ENCODE measurements at places on chromosomes 3 and 15.

GRCh38 chr15:65184868-65185717, at the start of gene CLPX:
CLPX (minus strand) TSS chr15:65185342; CDS start chr15:65185153, 189 bp downstream.
- peak; percentile 62 for DNase-seq

DNA sequence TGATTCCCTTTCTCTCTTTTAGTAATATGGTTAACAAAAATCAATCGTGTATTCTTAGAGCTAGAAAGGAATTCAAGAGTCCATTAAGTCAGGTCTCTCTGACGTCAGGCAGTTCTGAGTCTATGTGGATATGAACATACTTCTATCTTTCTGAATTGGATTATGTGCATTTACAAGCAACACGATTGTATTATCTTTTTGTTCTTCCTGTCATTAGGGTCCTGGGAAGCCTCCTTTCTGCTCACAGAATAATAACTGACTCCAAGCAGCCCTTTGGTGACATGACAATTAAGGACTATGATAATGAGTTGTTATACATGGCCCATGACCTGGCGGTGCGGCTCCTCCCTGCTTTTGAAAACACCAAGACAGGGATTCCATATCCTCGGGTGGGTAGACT, 14.0 kb downstream of the EDEM1 start:
- DNase-seq, result no peak

DNA sequence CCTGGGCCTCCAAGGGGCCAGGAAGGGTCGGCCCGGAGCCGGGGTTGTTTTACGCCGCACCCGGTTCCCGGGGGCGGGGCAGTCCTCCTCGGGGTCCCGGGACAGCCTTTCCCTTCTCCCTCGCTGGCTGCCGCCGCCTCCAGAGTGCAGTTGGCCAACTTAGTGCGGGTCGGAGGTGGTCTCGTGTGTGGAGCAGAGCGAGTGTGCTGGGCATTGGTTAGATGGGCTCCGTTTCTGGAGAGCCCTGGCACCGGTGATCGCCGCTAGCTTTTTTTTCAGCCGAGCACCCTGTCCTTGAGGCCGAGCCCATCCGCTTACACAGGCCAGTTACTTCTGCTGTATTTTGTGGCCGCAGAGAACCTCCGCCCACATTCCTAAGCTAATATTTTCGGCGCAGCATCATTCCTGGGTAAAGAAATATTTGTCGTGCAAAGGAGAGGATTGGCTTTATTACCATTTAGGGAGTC, 585 bp downstream of the KIF23 start:
- DNase-seq, result no peak

DNA sequence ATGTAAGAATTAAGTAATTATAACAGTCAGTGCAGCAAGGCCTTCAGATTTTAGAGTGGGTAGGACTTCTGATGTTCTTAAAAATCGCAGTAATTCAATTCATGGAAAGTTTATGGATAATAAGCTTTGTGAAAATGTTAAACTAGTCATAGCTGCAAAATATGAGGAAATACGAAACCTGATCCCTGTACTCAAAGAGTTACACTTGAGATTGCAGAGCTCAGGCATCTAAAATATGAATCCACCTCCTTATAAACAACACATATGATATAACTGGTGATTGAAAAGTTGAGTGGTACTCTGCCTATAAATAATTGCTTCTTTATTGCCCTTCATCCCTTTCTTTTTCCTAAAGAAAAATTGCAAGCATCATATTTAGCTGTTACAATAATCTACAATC, 473.3 kb downstream of the OTOL1 start:
- no peak for DNase-seq

- no peak for DNase-seq
Observed at GRCh38 chr15:75164625-75165350, 36.9 kb upstream of the C15orf39 start.

DNA sequence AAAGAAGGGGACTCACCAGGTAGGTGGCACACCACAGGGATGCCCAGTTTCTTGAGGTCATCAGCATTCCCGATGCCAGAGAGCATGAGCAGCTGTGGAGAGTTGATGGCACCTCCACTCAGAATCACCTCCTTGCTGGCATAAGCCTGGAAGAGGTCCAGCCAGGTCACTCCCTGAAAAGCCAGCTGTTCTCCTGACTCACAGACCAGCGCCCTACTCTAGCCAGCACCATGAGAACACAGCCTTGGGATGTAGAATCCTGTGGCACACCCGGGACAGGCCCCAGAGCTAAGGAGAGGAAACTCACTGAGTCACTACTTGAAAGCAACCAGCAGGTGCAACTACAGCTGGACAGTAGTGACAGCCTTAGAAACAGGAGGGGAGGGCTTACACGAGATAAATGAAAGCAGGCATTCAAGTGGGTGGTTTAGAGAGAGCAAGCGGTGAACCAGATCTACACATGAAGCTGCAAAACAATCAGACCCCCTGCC, 24.5 kb downstream of the CHDH start:
- DNase-seq, result no peak

- DNase-seq, result no peak
Observed at GRCh38 chr15:79031821-79032220, 58.8 kb downstream of the RASGRF1 start.

DNA sequence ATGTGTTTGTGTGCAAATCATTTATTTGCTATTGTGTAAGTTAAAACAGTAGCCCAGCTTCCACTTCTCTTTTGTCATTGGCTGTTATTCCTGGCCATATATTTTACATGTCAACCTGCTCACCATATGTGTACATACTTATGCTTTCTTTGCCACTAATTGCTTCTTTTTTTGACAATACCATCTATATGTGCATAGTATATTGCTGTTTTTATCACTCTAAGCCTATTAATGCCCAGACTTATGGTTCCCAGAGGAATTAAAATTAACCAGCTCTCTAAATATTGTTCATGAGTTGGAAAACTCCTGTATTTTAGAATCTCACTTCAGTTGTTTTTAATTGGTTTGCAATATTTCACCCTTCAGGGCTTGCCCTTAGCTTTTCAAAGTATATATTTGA, 428.9 kb downstream of the MECOM start:
- DNase-seq, result no peak

DNA sequence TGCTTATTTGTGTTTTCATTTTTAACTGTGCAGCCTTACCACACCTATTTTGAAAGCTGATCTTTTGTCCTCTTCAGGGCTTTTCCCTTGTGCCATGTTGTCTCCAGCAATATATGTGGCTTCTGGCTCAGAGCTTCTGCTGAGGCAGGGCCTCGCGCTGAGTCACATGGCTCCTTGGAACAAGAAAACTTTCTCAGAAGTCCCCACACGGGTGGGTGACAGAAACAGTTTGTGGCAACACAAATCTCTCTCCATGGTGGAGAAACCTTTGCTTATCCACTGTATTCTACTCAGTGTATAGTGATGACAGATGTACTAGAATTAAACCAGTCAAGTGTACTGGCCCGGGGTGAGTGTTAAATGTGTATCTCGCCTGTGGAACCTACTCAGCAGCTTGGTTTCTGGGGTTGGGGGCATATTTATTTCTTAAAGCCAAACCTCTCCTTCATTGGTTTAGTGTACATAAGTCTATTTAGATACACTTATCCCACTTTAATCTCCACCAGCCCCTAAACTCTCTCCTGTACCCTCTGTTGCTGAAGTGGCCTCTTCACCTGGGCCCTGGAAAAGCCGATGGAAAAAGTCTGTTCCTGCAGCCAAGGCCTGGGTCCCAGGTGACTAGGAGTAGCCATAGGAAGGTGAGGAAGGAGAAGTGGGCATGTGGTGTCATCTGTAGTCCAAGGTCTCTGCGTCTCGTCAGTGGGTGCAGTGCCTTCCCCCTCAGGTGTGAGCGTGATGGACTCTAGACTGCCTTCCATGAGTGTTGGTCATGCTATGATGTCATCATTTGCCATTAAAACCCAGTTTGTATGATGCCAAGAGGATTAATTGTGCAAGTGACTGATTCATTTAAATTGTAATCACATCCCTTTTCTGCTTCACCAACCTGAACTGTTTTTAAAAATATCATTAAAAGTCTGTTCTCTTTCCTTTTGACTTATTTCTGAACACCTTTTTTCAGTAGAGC, 3.2 kb upstream of the FBXL22 start:
- DNase-seq, result no peak

GRCh38 chr15:91128016-91128415, 28.0 kb downstream of the SV2B start:
- no peak for DNase-seq

DNA sequence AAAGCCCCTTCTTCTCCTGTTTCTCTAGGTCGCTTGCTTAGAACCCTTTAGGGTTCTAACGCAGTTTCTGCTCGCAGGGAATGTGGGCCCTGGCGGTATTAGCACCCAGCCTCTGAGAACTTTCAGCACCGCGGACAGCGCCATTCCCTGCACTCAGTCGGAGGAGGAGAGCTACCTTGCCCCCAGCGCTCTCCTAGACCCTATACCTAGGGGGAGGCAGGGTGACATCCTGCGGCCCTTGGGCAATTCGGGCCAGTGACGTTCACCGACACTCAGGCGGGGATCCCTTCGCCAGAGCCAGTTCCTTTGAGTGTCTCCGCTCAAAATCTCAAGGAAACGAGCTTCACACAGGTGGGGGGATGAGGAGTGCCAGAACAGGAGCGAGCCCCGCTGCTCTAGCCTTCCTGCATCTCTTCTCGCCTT, 1.3 kb downstream of the SLC7A14 start:
- DNase-seq, result peak; percentile 23

Data from DMS 273 treated with DMSO at 0.1 percent for 48 hours (cell line).